ENCODE measurements at places on chromosomes 4 and X. TPM values are rescaled to one million over a fixed set of nuclear protein-coding genes. Genes with fewer than 3 reads are reported as not detected.

RTL3 gene
- total RNA-seq = not detected

CSAG3 gene
- total RNA-seq = not detected

STK32B gene
- not detected for total RNA-seq

ABCE1 gene
- 71.4 TPM for total RNA-seq

GAGE12J gene
- total RNA-seq = not detected

HAND2 gene
- not detected for total RNA-seq

CT45A10 gene
- total RNA-seq = not detected

DNA sequence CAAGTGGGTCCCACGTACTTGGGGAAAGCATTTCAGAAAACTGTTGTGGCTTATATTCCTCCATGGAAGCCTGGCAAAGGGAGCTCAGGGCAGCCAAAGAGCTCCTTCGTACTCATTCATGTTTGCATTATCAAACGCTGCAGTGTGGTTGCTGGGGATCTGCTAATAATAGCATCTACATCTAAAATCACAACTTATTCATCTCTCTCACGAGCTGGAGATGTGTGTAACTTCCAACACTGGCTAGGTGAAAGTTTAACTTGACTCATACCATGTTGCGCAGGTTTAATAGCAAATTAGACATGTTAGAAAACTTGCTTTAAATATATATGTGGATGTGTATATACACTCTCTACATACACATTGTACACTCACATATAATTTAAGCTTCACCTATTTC, 415.1 kb downstream of the AFF2 start:
- DNase-seq = no peak

GRCh38 chr4:152640058-152640921, 39.5 kb downstream of the TMEM154 start:
- DNase-seq = peak; percentile 52

GRCh38 chrX:54978448-54978847, 15.5 kb downstream of the PFKFB1 start:
- no peak for DNase-seq

DNA sequence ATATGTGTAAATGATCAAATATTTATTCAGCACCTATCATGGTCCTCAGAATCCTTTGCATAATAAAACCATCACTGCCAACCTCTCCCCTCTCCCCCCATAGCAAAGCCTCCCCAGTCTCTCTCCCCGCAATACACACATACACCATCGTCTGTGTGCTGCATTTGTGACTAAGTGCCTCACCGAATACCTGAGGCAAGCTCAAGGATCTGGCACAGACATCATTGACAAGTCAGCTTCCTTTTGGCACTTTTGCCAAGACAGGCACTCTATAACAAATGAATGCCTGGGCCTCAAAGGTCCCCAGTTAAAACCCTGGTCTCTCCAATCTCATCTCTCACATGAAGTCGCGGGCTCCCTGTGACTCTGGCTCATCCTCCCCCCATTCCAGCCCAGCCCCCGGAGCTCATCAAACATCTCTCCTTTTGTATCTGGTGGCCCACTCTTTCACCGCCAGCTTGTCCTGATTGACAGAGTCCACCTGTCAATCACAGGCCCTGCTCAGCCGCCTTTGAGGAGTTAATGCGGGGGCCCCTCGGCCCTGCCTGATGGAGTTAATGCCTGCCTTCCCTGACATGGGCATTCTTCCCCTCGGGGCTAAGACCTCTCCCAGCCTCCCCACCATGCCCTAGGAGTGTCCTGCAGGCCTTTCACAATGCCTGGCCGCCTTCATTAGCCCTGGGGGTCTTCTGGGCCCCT, 135.8 kb upstream of the ATP6AP2 start:
- no peak for DNase-seq

- peak; percentile 51 for DNase-seq
Measured at GRCh38 chr4:153651587-153651986, 32.5 kb upstream of the TLR2 start.

DNA sequence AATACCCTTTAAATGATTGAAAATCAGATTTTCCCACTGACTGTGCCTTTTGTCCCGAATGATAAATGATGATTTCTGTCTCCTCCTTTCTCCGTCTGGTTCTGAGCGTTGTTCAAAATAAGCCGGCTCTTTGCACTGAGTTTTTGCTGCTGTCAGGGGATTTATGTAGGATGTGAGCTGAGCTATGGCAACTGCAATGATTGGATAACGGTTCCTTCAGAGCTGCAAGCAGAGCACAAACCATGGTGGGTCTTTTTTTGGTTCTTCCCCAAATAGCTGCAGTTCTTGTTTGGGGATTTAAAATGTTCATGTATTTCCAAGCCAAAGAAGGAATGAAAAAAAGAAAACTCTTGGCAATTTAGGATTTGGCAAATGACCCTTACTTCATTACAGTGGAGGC, 124.5 kb upstream of the CASK start:
- no peak for DNase-seq

- no peak for DNase-seq
Measured at GRCh38 chr4:119087656-119088055, 48.0 kb upstream of the MYOZ2 start.

- no peak for DNase-seq
Measured at GRCh38 chrX:29024871-29025270, 437.6 kb downstream of the IL1RAPL1 start.

- DNase-seq = no peak
Measured at GRCh38 chr4:155523358-155523757, 143.3 kb upstream of the GUCY1A1 start.

DNA sequence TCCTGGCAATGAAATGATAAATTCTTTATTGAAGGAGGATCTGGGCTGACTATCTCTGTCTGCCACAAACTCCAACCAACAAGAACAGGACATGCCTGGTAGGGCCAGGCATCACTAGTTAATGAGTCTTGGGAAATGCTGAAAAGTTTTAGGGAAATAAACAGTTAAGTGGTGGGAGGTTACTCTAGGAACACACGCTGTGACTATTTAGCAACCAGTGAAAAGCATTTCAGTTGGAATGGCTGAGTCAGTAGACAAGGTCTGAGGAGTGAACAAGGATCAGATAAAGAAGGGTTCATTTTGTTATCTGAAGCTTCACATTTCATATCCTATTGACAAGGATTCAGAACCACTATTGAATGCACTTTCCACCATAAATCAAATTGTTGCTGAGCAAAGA, 394.9 kb upstream of the BOD1L1 start:
- no peak for DNase-seq

GRCh38 chr4:164169591-164169990, 584.3 kb upstream of the SMIM31 start:
- DNase-seq = no peak

- DNase-seq = no peak
Measured at GRCh38 chrX:3589474-3589873, 124.0 kb downstream of the PRKX start.

DNA sequence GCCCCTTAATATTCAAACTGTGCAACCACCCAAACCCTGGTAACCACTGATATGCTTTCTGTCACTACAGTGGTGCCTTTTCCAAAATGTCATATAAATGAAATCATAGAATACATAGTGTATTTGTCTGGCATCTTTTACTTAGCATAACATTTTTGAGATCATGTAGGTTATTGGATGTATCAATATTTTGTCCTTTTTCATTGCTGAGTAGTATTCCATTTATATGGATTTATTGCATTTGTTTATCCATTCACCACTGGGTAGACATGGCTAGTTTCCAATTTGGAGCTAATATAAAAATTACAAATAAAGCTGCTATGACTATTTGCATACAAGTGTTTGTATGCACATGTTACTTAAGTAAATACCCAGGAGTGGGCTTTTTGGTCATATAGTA, 121.6 kb downstream of the TMEM144 start:
- no peak for DNase-seq

GRCh38 chrX:15336023-15336413, 695 bp upstream of the PIGA start:
- DNase-seq = peak; percentile 56

GRCh38 chrX:39222346-39223113, 421.3 kb downstream of the MID1IP1 start:
- no peak for DNase-seq

DNA sequence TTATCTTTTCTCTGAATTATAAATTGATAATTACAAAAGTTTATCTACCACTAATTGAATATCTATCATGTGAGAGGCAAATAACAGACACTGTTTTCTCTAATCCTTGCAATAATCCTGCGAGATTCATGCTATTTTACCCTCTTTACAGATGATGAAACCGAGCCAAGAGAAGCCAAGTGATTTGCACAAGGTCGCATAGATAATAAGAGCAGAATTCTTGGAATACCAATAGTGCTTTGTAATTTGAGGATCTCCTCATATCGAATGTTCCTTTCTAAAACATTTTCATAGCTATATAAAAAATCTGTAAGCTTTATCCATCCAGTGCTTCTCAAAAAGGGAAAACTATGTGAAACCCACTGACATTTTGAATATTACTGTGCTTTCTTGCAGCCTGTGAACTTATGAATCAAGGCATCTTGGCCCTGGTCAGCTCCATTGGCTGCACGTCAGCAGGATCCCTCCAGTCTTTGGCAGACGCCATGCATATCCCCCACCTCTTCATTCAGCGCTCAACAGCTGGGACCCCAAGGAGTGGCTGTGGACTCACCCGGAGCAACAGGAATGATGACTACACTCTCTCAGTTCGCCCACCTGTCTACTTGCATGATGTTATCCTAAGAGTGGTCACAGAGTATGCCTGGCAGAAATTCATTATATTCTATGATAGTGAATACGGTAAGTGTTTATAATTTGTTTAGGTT, 743.8 kb upstream of the ATOH1 start:
- no peak for DNase-seq

GRCh38 chrX:15761564-15762191, 23.6 kb downstream of the CA5B start:
- DNase-seq = peak; percentile 55

DNA sequence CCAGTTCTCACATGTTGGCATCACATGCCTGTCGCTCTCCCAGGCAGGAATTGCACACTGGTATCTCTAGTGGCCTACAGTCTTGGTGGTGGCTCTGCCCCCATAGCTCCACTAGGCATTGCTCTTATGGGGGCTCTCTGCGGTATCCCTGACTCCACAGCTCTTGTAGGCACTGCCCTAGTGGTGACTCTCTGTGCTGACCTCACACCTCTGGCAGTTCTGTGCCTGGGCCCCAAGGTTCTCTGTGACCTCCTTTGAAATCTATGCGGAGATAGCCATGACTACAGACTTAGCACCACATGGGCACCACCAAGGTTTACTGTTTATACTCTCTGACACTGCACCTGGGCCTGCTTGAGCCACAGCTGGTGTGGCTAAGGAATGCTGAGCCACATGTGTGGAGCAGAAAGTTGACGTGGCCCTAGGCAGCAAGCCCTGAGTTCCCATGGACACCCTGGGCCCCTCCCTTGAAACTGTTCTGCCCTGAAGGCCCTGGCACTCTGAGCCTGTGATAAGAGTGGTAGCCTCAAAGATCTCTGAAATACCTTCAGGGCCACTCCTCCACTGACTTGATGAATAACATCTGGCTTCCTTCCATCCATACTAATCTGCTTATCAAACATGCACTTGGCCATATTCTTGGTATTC, 8.0 kb downstream of the SLC9B1 start:
- DNase-seq = no peak

- DNase-seq = no peak
Measured at GRCh38 chr4:25368315-25368714, 8.7 kb upstream of the ANAPC4 start.

DNA sequence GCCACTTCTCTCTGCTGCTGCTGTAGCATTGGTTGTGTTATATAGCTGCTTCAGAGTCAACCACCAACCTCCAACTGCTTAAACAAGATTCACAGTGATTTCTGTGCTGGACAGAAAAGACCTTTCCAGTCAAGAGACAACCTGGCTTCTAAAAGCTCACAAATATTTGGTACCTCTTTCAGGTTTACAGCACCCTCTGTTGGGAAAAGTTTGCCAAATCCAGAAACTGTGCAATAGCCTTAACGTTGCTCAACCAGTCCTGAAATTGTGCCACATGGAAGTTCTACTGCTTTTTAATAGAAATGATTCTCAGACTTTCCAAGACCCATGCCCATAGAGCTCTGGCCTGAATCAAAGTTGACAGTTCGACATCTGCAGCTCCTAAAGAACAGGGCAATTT, 842.1 kb upstream of the HTR2C start:
- DNase-seq = no peak
